Heart right ventricle (tissue), 16 donors: ENCODE measurements at places on chromosomes 13 and 19.

GRCh38 chr19:38044267-38045111 lies 137.5 kb downstream of the SIPA1L3 start:
- DNase-seq = no peak

DNA sequence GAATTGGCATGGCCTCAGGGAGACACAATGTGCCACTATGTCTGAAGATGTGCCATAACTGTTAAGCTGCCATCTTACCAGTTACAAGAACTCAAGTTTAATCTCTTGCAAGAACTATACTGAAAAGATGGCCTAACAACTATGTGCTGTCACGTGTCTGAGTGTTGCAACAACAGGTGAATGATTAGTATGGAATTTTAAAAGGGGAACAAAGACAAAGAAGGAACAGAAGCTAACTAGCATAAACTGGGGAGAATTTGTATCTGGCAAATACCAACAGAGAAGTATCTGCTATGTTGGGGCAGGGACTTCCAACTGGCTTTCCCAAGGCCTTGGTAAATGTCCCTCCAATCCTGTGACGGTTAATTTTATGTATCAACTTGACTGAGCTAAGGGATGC lies 11.5 kb upstream of the ACOD1 start:
- no peak for DNase-seq

GRCh38 chr13:94595001-94595949 lies 677 bp downstream of the TGDS start:
- DNase-seq = no peak

DNA sequence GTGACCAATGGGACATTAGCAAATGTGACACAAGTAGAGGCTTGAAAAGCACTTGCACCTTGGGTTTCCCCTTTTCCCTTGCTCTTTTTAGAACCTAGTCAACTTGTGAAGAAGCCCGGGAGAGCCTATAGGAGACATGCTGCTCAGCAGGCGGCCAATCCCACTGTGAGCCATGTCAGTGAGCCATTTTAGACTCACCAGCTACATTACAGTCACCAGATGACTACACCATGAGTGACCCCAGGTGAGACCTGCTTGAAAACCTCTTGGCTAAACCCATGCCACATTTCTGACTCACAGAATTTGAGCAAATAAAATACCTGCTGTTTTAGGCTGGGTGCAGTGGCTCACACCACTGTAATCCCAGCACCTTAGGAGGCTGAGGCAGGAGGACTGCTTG lies 317.5 kb downstream of the KLF12 start:
- DNase-seq = no peak

DNA sequence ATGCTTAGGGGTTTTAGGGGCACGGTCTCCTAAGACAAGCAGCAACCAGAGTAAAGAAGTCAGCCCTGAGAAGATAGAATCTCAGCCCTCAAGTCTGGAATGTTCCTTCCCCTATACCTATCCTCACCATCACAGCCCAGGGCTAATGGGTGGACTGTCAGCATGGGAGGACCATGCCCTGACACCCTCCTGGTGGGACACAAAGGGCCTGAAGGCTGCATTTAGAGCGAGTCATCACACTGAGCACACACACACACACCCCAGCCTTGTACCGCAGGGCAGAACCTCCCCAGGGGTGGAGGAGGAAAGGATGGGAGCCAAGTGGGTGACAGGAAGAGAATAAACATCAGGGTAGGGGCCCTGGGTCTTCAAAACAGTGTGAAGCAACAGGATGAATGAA lies 174.8 kb upstream of the SERP2 start:
- no peak for DNase-seq

DNA sequence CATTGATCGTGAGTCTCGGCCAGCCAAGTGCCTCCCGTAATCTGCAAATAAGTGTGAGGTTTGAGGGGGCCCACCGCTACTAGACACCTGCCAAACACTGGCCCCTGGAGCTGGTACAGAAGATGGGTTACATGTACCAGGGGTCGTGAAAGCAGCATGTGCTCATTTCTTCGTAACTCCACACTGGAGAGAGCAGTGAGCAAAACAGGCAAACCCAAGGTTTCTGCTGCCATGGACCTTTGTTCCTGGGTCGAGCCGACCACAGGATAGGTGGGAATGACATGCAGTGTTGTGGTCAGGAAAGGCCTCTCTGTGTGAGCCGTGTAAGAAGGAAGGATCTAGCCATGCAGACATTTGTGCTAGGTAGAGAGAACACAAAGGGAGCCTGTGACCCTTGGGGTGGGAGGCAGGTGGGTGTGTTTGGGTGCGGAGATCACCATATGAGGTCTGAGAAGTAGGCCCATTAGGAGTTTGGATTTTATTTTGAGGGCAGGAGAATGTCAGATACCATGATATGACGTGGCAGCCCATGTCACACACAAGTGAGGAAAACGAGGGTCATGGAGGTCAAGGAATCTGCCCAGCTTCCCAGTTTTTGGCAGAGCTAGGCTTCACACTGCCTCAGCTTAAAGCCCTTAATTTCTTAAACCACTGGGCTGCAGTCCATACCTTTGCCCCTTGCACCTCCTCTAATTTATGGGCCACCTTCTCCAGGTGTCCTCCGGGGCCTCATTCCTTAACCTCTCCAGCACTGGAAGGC lies 919 bp downstream of the GTF3A start:
- DNase-seq = no peak

DNA sequence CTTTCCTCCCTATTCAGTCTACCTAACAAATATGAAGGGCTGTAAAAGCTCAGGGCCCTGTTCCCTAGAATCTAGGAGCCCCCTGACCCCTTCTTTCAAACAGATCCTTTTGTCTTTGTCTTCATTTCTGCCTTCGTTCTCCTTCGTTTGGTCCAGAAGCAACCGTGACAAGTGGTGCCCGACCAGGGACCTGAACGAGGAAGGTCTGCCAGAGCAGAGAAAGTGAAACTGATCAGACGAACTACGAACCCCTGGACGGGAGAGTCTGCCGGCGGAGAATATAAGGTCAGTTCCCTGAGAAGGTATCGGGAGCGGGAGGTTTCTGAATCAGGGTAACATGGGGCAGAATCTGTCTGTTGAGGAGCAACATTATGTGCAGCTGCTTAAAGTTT lies 751 bp downstream of the ERVK3-1 start:
- DNase-seq = no peak

DNA sequence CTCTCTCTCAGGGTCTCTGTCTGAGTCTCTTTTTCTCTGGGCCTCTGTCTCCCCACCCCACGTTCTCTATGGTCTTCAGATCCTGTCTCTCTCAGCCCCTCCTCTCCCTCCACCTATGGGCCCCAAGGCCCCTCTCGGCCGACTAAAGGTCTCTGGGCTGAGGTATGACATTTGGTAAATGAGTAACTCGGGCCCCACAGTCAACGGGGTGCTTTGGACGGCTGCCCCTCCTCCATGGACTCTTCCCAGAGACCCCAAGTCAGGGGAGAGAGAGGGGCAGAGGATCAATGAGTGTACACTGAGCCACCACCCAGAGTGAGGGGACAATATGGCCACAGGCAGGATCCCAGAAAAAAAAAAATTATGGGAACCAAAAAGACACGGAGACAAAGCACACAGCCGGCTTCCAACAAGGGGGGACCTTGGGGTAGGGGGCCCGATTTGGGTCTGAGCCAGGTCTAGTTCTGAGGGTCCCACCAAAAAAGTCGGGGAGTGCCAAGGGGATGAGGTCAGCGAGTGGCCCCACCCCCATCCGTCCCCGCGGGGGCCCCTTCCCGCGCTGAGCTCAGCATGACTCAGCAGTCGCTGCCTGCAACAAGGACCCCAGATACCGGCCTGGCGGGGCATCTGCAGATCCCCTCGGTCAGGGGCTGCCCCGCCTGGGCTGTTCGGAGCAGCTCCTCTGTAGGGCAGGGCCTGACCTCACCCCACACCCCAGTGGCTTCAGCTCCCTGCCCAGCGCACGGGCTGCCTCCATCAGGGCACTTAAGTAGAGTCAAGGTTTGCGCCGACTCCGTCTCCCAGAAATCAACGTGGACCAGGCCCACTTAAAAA lies 1.5 kb upstream of the FTL start:
- peak; percentile 82 for DNase-seq

GRCh38 chr13:23447927-23448326 lies 14.4 kb upstream of the SACS start:
- no peak for DNase-seq

DNA sequence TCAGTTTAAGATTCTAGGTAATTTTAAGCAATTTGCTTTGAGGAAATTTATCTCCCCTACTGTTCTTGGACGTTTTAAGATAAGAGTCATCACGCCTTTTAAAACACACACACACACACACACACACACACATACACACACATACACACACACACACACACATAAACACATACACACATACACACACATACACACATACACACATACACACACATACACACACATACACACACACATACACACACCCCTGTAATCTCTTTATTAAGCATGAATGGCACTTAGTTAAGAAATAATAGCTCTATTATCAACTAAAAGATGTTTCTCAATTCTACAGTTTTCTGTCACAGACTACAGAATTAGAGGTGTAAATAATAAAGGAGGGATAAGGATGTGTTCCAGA lies 49.2 kb downstream of the EFNB2 start:
- no peak for DNase-seq

- no peak for DNase-seq
Measured at GRCh38 chr13:44848920-44849676, 140.2 kb downstream of the NUFIP1 start.

DNA sequence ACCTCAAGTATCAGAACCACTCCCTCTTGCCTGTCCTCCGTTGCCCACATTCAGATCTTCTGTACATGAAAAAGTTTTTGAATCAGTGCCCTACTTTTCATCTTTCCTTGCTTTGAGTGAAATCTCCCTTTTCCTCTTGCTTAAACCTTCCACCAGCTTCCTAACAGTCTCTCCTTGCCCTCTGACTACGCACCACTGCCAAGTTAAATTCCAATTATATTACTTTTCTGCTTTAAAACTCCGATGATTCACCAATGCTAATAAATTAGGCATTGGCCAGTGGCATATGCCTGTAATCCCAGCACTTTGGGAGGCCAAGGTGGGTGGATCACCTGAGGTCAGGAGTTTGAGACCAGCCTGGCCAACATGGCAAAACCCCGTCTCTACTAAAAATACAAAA lies 30.7 kb upstream of the RFXAP start:
- DNase-seq = no peak

DNA sequence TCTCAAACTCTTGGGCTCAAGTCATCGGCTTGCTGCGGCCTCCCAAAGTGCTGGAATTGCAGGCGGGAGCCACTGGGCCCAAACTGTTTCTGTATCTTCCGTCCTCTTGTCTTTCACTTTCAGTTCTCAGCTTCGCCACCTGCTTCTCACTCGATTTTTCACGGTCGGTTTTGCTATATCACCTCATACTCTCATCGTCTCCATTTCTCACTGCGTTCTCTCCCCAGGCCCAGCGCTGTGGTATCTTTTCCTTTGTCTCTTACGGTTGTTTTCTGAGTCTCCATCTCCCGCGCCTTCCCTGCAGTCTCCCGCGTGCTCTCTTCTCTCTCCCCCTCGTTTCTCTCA lies 14.9 kb downstream of the SSC5D start:
- no peak for DNase-seq

DNA sequence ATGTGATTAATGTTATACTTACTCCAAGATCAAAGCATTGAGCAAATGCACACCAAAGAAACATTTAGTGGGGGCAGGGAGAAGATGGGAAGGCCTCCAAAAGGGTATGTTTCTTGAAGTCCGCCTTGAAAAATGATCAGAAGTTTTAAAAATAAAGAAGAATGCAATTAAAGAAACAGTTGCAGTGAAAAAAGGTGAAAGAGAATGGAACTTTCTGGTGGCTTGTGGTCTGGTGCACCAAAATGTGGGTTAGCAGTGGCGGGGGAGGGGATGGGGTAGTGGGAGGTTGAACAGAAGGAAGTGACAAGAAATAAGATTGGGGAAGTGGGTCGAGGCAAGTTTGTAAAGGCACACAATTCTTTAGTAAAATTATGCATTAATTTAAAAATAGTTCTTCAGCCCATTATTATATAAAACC lies 2.5 kb downstream of the LCP1 start:
- peak; percentile 50 for DNase-seq

GRCh38 chr13:52925775-52926285 lies 77.4 kb upstream of the PCDH8 start:
- peak; percentile 23 for DNase-seq

DNA sequence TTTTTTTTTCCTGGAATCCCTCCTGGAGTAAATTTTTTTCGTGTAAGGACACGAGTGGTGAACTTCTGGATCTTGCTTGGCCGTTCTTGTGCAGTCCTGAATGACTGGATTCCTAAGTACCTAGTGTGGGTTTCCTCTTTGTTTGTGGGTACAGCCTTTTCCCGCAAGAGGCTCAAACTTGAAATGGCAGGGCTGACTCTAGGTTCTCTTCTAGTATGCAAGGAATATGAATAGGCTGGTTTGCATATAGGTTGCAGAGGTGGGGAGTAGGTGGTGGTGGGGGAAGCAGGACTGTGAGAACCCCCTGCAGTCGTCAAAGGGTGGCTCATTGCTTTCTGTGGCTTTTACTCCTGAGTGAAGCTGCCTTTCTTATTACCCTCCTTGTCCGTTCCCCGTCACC lies 13.6 kb downstream of the UBAC2 start:
- no peak for DNase-seq
